ENCODE measurements at places on chromosomes 5 and 9.

DNA sequence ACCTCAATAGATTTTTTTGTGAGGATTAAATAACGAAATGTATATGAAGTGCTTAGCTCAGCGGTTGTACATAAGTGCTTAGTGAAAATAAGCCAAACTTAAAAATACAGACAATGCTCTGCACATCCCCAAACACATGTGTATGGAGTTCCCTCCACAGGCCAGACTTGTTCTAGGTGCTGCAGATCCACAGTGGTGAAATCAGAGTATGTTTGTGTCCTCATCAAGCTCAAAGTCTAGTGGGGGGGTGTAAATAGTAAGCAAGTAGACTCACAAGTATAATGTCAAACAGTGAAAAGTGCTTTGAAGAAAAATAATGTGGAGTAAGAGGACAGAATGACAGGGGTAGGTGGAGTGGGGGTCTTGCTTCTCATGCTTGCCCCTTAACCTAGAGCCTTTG, 157.4 kb upstream of the SPRY4 start:
- no peak for DNase-seq

DNA sequence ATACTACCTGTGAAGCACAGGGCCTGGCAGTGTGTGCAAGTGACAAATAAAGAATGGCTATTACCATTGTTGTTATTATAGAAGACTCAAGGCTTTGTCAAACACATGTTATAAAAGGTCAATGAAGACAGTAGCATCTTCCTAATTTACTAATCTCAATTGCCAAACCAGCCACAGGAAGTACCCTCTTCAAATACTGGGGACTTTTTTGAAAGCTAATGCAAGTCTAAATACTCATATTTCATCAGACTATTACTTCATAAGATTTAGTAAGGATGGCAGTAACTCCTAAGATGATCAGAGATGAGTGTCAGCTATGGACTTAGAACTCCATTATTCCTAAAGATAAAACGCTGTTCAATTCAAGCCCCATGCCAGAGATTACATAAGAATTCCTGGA, 43.0 kb downstream of the GNAQ start:
- DNase-seq = no peak

GRCh38 chr9:126755317-126755875, 49.4 kb upstream of the ZBTB43 start:
- DNase-seq = no peak

DNA sequence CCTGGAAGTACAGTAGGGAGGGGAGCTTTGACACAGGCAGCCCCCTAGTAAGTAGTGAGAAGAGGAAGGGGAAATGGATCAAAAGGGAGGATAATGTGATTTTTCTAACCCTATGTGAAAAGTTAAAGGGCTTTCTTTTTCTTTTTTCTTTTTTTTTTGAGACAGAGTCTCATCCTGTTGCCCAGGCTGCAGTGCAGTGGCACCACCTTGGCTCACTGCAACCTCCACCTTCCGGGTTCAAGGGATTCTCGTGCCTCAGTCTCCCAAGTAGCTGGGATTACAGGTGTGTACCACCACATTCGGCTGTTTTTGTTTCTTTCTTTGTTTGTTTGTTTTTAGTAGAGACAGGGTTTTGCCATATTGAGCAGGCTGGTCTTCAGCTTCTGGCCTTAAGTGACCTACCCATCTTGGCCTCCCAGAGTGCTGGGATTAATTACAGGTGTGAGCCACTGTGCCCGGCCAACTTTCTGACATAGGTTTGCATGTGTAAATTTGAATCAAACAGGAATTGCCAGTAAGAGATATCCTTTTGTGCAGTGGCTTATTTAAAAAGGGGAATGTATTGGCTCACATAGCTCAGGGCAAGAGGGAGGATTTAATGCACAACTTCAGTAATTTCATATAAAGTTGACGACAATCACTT, 13.4 kb upstream of the PRDM6 start:
- no peak for DNase-seq

DNA sequence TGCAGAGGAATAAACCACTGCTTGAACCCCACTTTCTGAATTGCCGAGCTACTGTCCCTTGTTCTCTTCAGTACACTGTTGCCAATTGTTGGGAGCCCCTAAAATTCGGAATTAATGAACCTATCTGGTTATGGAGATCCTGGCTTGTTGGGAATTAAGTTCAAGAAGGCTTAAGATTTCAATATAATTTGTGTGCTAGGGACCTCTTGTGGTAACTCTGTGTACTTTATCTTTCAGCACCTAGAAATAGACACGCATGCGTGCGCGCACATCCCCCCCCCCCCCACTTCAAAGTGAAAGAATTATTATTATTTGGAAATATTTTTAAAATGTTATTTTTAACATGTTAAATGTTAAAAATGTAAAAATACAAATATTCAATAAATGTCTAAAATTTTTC, 53.3 kb upstream of the FAM169A start:
- no peak for DNase-seq

DNA sequence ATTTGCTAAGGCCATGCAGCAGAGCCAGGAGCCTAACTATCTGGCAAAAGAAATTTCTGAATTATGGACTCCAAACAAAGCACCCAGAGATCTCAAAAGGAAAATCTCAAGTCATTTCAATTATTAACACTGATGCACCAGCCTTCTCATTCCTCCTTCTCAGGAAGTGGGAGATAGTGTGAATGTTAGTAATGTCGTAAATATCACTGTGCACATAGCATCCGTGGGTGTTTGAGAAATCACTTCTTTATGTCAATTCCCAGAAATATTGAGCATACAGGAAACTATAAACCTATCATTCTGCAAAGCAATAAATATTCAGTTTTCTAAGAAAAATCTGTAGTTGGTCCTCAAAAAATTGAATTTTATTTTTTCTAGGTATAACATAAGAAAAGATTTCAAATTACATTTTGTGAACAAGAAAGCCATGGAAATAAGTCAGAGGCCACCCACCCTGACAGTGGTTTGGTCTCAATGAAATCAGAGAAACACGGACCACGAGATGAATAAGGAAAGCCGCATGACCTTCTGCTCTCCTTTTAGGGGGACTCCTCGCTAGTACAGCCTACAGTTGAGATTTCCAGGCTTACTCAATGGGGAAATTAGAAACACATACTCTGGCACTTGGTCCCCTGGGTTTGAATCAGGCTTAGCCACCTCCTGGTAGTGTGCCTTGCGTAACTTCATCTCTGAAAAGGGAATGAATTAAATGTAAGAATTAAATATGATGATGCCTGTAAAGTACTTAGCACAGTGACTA, 120.6 kb downstream of the DIRAS2 start:
- no peak for DNase-seq

DNA sequence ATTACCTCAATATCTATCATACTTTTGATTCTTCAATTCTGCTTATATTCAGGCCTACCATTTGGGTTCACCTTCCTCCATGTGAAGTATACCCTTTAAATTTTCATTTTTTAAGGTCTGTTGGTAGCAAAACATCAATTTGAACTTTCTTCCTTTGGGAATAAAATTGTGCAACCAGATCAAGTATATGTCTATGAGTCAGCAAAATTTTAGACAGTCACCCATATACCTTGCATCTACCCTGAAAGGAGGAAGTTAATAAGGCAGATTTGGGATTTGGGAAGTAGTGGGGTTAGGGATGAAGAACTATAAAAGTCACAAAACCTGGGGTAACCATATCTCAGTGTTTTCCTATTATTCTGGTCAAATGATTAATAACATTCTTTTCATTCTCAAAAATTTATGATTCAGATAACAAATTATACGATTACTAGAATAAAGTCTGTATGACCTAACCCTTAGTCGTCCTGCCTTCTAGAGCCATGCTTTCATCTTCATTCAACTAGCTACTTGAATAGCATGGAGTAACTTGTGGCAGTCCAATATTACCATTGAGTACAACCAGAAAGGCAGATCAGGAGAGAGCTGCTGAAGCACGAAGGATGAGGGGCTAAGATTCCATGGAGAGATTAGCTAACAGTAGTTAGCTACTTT, 2.8 kb upstream of the IL33 start:
- DNase-seq = no peak

GRCh38 chr9:69671311-69671878, 776 bp downstream of the APBA1 start:
- no peak for DNase-seq

DNA sequence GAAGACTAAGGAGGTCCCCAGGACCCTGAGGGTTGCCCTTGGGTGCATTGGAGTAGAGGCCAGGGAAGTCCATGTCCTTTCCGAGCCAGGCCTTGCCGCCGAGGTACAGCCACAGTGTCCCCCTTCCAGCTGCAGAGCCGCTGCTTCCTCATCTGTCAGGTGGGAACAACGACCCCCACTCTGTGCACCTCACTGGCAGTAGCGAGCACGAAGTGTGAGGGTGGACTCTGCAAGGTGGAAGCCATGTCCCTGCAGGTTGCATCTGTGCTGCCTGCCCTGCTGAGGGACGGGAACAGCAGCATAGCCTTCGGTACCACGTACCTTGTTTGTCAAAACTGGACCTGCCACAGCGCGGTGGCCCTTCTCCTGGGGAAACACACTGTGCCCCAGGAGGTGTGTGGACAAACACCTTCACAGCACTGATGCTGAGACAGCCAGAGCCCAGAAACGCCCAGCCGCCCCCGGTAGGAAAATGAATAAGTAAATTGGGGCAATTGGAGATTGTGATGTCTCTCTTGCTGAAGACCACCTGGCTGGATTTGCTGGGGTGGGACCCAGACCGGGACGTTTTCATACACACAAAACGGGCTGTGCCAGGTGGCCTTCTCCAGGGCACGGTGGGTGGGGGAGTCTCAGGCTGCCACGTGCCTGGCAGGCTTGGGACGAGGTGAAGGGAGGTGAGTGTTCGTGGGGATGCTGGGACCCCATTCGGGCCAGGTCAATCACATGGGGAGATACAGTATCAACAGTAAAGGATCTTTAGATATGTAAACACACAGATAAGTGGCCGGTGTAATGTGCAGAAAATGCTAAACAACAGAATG, 157.3 kb downstream of the RXRA start:
- DNase-seq = peak; percentile 59

DNA sequence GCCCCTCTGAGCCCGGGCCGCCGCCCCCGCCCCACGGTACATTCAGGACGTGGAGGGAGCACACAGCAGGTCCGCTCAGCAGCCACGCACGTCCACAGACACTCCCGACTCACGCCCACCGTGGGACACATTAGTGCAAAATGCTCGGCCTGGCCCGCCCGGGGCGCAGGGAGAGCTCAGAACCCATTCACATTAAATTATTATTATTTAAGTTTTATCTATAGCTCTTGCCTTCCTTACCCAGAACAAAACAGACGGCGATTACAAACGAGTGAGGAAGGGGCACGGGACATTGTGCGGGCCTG, 47.5 kb upstream of the UBAC1 start:
- DNase-seq = no peak

DNA sequence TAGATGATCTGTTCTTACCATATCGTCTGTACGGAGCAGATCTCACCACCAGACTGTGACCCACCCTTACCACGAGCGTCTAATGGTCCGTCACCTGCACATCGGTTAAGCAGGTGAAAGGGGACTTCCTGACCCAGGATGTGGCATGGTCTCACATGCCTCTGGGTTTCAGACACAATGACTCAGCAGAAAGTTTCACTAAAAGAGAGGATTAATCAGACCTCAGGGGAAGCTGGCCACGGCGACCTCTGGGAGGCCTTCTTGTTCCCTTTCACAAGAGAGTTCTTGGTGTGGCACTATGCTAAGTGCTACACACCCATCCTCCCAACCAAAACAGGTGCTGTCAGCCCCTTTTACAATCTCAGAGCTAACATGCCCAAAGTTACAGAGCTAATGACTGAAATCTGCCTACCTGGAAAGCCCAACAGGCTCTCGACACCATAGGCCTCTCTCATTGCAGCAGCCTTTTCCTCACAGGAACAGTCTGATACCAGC, 41.6 kb downstream of the ADAMTS12 start:
- no peak for DNase-seq

DNA sequence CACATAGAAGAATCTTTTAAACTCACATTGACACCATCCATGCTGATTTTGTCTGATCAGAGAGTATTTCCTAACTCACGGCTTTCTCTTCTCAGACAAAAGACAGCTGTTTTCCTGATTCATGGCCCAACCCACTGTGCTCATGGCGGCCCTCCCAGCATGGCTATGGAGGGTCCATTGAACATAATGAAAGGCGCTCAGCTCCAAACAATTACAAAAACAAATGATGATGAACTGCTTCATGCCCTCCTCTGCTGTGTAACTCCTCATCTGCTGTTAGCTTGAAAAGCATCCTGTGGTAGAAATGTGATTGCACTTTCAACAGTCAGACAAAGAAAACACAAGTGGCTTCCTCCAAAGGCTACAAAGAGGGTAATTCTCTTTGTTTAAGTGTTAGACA, 673.8 kb downstream of the PRELID2 start:
- DNase-seq = no peak

Measured in spleen (tissue), 13 donors.